ENCODE measurements at places on chromosomes 11 and 22.

DNA sequence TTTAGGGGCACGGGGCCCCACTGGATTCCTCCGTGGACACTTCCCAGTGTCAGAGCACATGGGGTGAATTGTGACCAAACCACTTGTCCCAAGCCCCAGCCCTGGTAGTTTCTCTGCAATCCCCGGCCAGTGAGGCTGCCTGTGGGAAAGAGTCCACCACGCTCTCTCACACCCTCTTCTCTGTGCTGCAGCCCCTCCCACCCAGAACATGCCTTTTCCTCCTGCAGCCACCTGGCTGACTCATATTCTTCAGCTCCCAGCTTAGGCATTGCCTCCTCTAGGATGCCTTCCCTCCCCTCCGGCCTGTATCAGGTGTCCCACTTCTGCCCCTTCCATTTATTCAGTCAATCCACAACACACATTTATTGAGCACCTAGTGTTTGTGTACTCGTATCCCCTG, 5.4 kb upstream of the RPS6KB2 start:
- DNase-seq, result no peak

- peak; percentile 75 for DNase-seq
These were observed at the start of gene GRAMD1B for GRCh38 chr11:123429913-123430720. Gene GRAMD1B, plus strand, starts transcription at chr11:123430269. Its CDS starts 524 bp downstream, at chr11:123430793.

DNA sequence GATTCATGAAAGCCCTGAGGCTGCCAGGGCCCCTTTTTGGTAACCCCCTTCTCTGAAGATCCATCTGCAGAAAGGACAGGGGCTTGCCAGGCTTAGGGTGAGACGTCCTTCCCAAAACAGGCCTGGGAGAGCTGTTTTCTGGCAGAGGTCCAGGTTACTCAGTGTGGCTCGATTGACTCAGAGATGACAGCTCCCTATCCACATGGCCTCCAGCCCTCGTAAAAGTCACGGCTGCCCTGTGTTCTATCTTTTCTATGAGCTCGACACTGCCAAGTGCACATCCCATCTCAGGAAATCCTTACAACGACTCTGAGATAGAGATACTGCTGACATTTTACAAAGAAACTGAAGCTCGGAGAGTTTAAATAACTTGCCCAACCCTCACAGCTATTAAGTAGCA, 20.4 kb downstream of the ADAMTS8 start:
- DNase-seq, result no peak

DNA sequence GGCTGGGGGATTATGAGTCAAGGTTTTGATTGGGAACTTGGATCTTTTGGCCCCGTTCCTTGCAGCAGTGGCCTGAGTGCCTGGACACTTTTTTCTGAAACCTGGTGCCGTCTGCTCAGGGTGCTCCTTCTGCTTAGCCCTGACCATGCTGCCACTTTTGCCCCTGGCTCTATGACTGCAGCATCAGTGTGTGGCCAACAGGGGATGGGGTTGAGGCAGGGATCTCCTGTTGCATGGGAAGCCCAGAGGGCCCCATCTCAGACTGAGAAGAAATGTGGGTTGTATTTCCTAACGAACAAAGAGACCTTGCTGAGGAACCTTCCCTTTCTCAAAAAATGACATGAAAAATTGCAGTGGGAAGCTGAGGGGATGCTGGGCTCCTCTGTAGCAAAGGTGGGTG, 18.7 kb downstream of the POU2F3 start:
- DNase-seq, result no peak

DNA sequence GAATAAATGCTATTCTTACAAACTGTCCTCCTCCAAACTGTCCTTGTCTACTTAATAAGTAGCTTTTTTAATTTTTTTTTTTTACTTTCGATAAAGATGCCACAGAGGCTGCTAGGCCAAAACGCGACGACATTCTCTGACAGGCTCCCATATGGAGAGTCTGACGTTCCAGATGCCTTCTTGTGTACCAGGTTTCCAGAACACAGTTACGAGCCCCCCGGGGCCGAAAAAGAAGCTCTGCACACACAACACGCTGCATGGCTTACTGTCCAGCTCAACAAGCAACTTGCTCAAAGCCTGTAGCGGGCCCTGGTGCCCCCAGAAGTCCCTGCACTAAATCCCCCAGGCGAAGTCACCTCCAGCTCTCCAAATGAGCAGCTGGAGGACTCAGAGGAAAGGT, 39.3 kb downstream of the LARGE1 start:
- DNase-seq, result no peak

GRCh38 chr11:75468534-75469340, 35.7 kb upstream of the KLHL35 start:
- DNase-seq, result no peak

- DNase-seq, result no peak
These were observed 2.5 kb downstream of the CNIH2 start for GRCh38 chr11:66280428-66280827.

- no peak for DNase-seq
These were observed 5.3 kb downstream of the IFITM10 start for GRCh38 chr11:1744891-1745700.

- no peak for DNase-seq
These were observed 184.0 kb downstream of the TBC1D22A start for GRCh38 chr22:46946383-46946962.

DNA sequence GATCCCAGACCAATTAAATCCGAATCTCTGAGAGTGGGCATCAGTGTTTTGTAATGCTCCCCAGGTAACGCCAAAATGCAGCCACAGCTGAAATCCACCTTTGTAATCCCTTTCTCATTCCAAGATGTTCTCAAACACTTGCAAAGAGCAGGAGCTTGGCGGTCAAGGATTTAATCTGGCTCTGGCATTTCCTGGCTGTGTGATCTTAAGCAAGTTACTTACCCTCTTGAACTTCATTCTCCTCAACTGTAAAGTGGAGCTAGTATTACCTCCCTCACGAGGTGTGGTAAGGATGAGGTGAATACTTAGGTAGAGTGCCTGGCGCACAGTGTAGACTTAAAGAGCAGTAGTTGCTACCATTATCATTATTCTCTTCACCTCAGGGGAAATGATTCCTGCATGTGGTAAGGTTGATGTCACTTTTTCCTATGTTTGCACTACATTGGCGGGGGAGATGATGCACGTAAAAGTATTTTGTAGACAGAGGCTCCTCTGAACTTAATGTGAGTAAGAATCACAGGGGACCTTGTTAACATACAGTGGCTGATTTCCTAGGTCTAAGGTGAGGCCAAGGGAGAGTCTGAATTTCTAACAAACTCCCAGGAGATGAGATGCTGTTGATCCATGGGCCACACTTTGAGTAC, 210.4 kb upstream of the PITPNB start:
- DNase-seq, result no peak

GRCh38 chr22:30821863-30822215, 127.2 kb downstream of the OSBP2 start:
- no peak for DNase-seq

DNA sequence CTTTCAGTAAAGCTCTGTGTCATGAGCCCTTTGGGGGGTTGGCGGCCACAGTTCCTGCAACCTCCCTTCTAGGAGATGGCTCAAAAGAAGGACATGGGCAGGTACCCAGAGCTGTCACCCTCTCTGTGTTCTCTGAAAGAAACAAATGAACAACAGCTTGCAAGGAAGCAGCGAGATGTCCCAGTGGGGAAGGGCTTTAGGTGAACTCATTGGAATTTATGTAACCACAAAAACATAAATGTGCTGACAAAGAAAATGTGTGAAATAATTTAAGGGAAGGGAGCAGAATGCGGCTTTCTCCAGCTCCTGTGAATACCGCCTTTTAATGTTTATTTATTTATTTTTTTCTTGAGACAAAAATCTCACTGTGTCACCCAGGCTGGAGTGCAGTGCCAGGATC, 3.3 kb downstream of the PARVG start:
- no peak for DNase-seq

- DNase-seq, result no peak
These were observed 620.6 kb downstream of the SOX6 start for GRCh38 chr11:15735706-15736105.

DNA sequence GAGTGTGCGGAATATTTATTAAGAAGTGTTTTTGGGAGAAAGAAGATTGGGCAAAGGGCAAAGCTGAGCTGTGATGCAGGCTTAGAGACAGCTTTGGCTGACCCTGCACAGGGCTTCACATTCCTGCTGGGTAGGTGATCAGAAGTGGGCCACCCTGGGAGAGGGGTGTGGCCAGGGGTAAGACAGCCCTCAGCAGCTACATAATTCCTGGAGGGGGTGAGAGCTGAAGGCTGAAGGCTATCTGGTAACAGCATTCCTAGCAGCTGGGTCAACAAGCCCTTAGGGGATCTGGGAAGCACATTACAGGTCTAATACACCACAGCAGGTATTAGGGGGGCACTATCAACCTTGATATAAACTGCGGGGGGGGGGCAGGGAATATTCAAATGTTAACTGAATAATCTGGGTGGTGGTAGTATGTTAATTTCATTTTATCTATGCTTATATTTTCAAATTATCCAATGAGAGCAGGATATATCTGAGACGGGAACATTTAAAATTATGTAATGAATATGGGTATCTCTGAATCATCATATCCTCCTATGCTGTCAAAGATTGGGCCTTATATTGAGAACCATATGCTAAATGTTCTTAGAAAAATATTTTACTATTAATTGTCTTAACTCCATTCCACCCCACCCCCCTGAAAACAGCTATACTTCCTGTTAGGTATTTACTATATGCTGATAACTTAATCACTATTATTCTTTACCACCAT, 5.9 kb downstream of the OOSP1 start:
- DNase-seq, result no peak

GRCh38 chr22:43848366-43849171, 13.7 kb downstream of the SULT4A1 start:
- no peak for DNase-seq

DNA sequence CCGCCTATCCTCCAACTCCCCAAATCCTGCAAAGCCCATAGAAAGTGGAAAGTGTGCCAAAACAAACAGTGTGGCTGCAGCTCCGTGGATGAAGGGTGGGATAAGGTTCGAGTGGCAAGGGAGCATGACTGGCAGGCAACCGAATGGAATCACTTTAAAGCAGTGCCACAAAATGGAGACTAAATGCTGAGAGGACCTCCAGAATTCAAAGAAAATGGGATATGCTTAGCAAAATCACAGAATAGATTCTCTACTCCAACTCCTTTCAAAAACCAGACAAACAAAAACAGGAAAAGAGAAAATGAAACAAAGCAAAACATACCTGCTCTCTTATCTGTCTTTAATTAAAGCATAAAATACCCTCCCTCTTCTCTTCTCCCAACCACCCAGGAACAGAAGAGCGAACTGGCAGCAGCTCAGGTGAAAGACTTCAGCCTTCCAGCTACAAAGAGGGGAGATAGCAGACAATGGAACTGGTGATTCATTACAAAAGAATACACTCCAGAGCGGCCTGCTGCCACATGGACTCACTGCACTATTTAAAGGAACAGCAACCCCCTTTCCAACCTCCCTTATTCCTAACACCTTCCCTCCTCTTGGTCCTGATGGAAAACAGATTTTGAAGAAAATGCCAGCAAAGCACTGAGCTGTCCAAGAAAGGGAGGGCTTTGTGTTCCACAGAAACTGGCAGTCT, 118.5 kb downstream of the APOL5 start:
- no peak for DNase-seq

GRCh38 chr11:15653191-15653710, 538.5 kb downstream of the INSC start:
- DNase-seq, result no peak

GRCh38 chr11:3228445-3228829, 3.8 kb downstream of the MRGPRE start:
- no peak for DNase-seq

GRCh38 chr11:134647066-134647743, 235.2 kb upstream of the B3GAT1 start:
- no peak for DNase-seq

GRCh38 chr22:38187413-38188212, 6.0 kb upstream of the PLA2G6 start:
- no peak for DNase-seq

DNA sequence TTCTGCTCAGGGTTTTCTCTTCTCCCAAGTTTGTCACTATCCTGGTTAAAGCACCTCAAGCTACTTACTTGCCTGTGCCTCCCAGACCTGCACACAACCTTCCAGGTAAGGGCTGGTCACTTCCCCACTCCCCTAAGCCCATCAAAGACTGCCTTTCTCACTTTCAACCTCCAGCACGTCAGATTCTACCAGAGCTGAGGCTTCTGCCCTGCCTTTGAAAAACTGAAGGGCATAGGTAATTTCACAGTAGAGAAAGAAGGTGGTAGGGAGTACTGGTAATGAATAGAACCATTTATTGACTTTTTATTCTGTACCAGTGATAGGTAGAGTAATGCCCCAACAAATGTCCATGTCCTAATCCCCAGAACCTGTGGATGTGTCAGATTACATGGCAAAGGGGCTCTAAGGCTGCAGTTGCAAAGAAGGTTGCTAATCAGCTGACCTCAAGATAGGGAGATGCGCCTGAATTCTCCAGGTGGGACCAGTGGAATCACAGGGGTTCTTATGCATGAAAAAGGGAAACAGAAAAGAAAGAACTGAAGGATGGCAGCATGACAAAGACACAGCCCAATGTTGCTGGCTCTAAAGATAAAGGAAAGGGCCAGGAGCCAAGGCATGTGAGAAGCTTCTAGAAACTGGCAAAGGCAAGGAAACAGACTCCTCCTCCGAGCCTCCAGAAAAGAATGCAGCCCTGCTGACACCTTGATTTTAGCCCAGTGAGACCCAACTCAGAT, 89.0 kb downstream of the SLC1A2 start:
- no peak for DNase-seq

- DNase-seq, result no peak
These were observed 51.4 kb upstream of the CRYBB3 start for GRCh38 chr22:25148149-25148691.

DNA sequence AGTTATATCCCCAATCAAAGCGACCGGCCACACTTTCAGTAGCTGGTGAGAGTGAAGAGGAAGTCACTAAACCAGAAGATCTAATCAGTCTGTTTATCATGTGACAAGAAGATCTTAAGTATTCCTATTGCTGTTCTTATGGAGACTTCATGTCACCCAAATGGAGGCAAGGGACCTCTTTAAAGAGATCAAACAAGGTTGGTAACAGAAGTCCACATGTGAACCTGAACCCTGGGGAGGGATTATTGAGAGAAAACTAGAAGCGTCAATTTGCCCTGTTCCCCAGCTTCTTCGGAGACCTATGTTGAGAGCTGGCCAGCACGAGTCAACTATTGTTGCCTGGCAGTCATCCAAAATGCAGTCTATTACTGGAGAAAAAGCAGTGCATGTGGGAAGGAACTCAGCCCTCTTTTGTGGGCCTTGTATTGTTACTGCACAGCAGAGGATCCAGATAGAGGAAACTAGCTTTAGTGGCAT, 76.9 kb upstream of the CTSC start:
- no peak for DNase-seq

All from stimulated activated CD4-positive, alpha-beta T cell treated with anti-CD3 and anti-CD28 coated beads, Interleukin-4, amount 100 ng/mL, for 1 hour (primary cell).